ENCODE measurements at places on chromosomes 1 and 21.

DNA sequence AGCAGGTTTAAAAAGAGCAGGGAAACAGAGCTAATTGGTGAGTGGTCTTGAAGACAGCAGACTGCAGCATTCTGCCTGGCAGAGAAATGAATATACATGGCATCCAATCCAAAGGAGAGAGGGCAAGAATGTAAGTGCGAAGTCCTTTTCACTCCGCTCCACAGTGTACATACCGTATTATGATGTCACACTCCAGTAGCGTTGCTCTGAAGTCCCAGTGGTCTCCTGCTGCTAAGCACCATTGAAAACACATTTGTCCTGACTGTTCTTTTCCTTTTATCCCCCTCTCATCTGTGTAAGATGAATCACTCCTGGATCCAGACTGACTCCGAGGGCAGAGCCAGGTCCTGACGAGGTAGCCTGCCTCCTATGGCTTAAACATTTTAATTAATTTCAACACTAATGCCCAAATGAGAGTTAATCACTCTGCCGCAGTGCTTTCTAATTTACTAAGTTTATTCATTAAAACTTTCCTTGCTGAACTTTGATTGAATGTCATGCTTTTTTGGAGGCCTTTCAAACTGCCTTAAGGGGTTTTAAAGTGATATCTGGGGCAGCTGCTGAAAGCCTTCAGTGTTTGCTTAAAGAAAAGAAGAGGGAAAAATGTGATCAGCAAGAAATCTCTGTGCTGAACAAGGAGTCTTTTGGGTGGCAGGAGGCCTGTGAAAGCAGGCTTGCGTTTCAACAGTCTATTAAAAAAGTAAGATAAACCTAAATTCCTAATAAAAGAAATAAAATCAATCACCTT, 227.2 kb downstream of the ATG4C start:
- no peak for DNase-seq

- DNase-seq: peak; percentile 69
These were observed 7.0 kb downstream of the EFNA3 start for GRCh38 chr1:155085504-155086127.

DNA sequence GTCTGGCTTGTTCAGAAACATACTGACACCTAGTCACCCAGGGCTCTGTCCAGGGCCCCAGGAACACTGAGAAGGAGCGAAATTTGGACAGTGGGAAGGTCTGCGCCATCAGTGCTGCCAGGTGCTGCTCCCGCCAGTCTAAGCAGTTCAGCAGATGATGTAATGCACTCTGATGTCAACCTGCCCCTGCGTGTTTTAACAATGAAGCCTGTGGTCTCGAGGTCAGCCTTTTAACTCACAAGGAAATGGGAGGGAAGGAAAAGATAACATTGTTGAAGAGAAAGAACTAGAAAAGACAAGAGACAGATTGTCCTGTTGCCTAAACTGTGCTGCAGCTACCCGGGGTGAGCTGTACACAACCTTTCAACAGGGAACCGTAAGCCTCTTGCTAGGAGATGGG, 126.6 kb upstream of the IFFO2 start:
- no peak for DNase-seq

GRCh38 chr1:193013005-193013404, 46.2 kb downstream of the UCHL5 start:
- no peak for DNase-seq

- DNase-seq: no peak
These were observed 131.5 kb upstream of the SLC44A3 start for GRCh38 chr1:94688646-94689045.

DNA sequence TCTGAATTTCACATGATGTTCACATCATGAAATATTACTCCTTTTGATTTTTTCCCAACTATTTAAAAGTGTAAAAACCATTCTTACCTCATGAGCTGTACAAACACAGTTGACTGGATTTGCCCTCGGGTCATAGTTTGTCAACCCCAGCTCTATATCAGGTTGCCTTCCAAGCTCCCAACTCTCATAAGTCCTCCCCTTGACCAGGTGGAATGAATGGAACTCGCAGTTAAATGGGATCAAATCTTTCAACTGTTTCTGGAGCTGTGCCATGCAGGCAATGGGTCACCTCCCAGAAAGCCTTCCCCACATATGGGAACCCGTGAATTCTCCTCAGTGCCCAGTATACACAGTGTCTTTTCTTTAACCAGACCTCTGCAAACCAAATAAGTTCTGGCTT, 169.8 kb upstream of the FOXD3 start:
- DNase-seq: no peak

- DNase-seq: no peak
These were observed 11.1 kb downstream of the POFUT2 start for GRCh38 chr21:45276596-45276995.

GRCh38 chr1:119481951-119482350, 25.1 kb upstream of the HSD3B1 start:
- DNase-seq: no peak

- DNase-seq: no peak
These were observed 36.9 kb downstream of the TLCD4 start for GRCh38 chr1:95154096-95154495.

DNA sequence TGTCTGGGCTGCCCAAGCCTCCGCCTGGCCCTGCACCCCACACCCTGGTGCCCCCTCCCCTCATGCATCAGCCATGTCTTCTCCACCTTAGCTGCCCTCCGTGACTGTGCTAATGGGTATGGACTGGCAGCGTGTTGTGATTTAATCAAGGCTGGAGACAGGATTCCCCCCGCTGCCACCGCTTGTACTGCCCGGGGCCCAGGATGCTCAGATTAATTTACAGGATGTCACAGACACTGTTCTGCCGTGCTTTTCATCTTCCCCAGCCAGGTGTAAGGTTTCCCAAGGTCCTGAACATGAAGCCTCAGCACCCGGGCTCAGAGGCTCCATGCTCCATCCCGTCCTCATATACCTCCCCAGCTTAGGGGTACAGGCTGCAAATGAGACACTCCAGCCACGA, 66.3 kb downstream of the TAS1R2 start:
- no peak for DNase-seq

GRCh38 chr1:172938681-172939080, 112.1 kb downstream of the TNFSF18 start:
- DNase-seq: no peak

- no peak for DNase-seq
These were observed 48.8 kb downstream of the LAMC2 start for GRCh38 chr1:183234660-183235476.

DNA sequence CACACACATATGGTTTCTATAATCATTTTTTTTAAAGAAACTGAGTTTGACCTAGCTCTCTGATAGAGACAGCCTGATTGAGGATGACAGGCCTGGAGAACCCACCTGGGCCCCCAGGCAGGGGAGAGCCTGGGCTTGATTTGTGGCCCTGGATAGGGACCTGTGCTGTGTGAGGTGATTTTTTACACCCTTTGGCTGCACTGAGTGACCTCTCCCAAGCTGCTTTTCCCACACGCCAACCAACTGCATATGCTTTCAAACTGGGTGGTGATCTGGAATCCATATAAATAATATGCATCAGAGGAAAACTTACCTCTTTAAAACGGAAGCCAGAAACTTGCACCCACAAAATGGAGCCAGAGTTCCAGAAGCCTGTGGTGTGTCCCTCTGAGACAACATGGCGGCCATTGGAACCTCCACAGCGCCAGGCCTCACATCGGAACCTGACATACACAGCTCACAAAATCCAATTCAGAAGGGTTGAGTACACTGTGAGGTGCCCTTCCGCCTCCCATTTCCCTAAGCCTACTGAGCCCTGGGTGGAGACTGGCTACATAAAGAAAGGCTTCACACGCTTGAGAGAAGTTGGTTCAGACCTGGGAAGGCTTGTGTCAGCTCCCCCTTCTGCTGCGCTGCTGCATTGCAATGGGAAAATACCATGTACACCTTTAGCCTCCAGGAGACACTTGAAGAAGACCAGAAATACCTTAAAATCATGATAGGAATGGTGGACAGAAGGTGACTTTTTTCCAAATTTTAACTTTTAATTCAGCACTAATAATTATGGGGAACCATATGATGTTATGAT, 160.7 kb downstream of the HHIPL2 start:
- no peak for DNase-seq

DNA sequence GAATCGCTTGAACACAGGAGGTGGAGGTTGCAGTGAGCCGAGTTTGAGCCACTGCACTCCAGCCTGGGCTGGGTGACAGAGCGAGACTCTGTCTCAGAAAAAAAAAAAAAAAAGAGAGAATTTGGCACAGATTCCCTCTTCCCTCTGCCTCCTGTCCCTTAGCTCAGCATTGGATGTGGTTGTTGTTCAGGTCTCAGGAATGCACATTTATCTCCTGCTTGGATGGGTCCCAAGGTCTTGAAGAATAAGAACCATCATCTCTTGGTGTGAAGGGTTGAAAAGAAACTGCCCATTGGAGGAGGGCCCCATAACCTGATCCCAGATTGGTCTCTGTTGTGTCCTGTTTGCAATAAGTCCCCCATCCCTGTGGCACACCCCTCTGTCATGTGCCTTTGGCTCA, 34.9 kb downstream of the UBIAD1 start:
- no peak for DNase-seq

DNA sequence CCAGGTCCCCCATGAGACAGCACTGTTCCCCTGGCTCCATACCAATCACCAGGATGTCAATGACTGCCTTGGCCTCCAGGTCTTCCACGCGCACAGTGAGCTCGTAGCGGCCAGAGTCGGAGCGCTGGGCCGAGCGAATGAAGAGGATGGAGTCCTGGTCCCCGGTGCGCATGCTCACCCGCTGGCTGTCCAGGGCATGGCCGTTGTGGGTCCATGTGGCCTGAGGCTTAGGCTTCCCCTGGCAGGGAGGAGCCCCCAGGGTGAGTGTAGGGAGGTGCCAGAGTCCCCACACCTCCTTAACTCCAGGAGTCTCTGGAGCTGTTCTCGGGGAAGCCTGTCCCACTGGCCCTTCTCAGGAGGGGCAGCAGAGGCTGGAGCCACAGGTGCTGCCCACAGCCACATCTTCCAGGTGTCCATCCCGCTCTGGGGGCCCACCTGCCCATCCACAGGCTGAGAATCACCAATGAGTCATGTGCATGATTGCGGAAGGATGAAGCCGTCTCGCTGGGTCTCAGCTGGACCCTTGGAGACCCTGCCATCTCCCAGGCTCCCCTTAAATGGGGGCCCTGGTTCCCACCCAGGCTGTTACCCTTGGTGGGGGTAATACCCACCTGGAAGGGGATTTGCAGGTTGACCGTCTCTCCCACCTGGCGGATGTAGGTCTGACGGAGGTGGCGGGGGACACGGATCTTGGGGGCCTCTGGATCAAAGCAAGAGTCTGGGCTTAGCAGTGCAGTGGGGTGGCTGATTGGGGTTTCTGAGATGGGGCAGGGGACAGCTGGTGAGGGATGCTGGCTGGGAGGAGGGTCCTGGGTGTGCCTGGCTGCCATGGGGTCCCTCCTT, 4.1 kb downstream of the MYBPH start:
- no peak for DNase-seq

DNA sequence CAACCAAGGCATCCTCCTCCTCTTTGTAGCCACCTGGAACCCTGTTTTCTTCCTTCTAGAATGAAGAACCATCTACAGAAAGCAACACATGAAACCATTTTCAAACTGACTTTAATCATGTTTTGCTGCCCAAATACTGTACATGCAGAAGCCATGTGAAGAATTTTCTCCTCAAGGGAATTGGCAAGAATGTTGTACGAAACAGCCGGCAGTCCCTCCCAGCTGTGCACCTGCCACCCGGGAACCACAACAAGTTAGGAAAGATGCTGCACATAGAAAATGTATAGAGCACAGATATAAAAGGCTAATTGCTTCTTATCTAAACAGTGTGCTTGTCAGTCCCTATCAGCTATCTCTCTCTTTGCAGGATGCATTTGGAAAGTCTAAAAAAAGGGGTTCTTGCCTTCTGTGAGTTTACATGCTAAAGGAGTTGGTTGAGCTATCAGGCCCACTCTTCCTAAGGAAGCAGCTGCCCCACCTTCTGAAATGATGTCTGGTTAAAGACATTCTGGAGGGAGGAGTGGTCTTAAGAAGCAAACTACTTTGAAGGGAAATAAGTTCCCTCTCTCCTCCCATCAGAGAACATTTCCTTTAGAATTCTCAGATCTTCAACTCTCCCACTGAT, 44.8 kb downstream of the RIMS3 start:
- no peak for DNase-seq

DNA sequence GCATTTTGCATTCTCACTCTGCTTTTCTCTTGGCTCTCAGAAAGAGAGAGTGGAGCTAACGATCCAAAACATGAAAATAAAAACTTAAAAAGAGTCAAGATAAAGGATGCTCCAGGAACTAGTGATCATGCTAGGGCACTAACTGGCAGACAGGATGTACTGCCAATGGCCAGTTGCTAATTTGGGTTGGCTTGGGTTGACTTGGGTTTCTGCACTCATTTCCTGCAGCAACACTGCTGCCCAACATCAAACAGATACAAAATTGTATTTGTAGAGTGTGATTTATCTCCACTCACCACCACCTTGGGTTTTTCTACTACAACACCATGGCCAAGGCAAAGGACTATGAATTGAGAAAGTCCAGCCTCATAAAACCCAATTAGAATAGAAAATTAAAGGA, 662.3 kb upstream of the PTBP2 start:
- no peak for DNase-seq

GRCh38 chr1:244897476-244898254, 33.3 kb upstream of the HNRNPU start:
- DNase-seq: no peak

- DNase-seq: no peak
These were observed 34.1 kb upstream of the GPR52 start for GRCh38 chr1:174413632-174414031.

DNA sequence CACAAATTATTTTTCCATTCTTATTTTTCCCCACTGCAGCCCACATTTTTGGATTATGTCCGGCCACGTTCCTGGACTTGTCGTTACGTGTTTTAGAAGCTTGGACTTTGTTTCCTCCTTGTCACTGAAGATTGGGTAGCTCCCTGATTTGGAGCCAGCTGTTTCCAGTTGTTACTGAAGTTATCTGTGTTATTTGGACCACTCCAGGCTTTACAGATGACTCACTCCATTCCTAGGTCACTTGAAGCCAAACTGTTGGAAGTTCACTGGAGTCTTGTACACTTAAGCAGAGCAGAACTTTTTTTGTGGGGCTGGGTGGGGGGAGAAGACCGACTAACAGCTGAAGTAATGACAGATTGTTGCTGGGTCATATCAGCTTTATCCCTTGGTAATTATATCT, 12.2 kb upstream of the AXDND1 start:
- DNase-seq: no peak

GRCh38 chr1:111406321-111406768, 21.2 kb downstream of the OVGP1 start:
- peak; percentile 4 for DNase-seq

DNA sequence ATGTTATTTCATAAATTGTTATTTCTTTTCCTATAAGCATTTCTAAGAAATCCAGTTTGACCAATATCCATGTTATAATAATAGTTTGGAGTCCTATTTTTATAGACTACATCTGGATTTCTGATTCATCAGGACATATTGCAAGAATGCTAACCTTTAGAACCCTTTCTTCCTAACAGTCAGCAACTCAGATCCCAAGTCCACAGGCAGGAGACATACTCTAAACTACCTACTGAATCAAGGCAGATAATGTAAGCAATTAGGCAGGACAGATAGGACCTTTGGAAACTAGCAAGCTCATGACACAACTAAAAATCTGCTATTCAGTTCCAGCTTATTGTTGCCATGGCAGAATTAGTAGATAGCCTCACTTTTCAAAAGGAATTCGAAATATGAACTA, 104.1 kb downstream of the DENND1B start:
- no peak for DNase-seq

Data from stimulated activated CD4-positive, alpha-beta T cell treated with anti-CD3 and anti-CD28 coated beads, Interleukin-1b, Interleukin-23, amount 100 ng/mL, for 24 hours (primary cell).